RWPE1 (cell line): ENCODE measurements at places on chromosomes 4 and X.

DNA sequence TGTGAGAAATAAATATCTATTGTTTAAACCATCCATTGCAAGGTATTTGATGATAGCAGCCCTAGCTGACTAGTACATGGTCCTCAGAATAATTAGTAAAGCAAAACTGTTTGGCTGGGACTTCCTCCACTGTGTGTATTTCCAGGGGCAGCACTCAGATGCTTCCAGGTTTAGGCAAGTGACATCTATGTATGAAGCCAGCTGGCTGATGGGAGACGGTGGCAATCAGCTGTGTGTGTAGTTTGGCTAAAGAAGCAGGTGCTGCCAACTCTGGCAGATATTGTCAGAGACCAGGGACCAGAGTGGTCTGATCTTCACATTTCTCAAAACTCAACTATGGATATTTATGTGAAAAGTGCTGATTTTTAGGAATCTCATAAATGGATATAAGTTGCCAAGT lies 19.1 kb downstream of the HS3ST1 start:
- DNase-seq: no peak

GRCh38 chr4:113677325-113677724 lies 84.2 kb downstream of the CAMK2D start:
- no peak for DNase-seq

DNA sequence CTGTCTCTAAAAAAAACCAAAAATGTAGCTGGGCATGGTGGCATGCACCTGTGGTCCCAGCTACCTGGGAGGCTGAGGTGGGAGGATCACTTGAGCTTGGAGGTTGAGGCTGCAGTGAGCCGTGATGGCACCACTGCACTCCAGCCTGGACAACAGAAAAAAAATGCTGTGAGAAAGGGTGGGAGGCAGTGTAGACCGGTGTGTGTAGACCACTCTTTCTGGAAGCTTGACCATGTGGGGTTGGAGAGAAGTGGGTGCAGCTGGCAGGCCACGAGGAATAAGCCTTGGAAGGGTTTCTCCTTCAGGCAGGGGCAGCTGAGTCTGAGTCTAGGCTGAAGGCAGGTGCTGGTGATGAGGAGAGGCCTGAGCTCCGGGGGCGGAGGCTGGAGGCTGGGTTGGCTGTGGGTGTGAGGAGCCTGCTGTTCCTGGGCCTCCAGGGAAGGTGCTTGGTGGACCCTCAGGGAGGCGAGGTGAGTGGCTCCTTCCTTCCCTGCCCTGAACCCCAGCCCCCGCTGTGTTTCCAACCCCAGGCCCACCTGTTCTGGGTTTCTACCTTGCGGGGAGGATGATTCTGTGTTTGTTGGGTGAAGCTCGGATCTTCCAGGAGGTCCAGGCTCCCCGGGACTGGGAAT lies 9.3 kb upstream of the TBC1D14 start:
- no peak for DNase-seq

DNA sequence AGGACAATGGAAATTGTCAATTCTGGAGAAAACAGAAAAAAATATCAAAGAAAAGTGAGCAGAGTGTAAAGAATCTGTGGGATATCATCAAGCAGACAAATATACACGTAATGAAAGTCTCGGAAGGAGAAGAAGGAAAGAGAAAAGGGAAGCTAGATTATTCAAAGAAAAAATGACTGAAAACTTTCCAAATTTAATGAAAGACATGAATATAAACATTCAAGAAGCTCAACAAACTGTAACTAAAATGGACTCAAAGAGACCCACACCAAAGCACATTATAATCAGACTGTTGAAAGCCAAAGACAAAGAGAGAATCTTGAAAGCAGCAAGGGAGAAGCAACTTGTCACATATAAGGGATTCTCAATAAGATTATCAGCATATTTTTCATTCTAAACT lies 28.3 kb downstream of the PARM1 start:
- no peak for DNase-seq

DNA sequence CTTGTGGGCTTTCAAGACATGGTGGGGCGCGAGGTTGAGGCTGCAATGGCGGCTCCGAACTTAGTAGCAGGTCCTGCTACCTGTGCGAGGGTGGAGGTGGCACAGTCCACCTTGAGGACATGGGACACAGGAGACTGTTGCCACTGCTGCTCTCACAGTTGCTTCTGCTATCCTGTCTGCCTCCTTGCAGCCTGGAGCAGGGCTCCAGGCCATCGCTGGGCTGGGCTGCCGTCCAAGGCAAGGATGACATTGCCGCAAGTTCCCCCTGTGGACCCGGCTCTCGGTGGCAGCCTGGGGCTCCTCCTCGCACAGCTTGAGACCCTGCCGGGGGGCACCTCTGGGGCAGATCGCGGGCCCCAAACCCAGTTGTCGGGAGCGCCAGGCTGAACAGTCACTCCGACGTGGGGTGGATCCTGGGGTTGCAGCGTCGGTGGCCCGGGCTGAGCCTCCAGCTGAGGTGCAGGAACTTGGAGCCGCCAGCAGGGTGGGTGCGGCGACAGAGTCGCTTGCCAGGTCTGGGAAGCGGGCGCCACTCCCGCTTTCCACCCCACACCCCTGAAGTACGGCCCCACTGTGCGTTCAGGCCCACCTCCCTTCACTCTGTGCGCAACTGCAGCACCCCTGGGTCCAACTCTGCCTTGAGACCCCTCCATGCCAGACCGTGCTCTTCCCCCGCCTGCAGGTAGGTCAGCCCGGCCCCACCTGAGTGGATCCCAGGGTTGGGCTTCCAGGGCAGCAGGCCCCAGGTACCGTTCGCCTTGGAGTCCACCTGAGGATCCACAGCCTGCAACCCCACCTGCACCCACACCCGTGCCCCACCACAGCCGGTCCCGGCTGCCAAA lies 192.7 kb upstream of the NUDT6 start:
- DNase-seq: no peak

- no peak for DNase-seq
These were observed 1.1 kb downstream of the SORBS2 start for GRCh38 chr4:185810746-185811508.

- peak; percentile 38 for DNase-seq
These were observed 506.9 kb upstream of the PCDH10 start for GRCh38 chr4:132642016-132642817.

GRCh38 chr4:110867981-110868720 lies 245.3 kb upstream of the PITX2 start:
- DNase-seq: no peak

DNA sequence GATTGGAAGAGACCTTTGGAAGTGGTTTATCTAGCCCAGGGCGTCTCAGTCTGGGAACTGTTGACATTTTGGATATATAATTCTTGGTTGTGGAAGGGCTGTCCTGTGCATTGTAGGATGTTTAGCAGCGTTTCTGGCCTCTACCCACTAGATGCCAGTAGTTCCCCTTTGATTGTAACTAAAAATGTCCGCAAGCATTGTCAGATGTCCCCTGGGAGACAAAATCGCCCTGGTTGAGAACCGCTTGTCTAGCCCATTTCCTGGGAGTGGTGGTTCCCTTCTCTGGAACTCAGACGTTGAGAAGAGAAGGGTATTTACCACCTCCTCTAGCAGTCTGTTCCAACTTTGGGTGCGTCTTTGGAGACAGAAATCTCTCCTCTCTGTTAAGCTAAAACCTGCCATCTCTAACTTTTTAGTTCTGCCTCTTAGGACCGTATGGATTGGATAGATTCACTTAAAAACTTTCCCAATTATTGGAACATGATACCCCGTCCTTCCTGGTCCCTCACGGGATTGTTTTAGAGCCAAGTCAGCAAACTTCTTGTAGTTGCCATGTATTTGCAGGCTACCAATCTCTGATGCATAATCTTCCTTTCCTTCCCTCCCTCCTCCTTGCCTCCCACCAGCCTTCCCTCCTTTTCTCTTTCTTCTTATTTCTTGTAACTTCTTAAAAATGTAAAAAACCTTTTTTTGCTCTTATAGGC lies 13.9 kb downstream of the TMEM165 start:
- DNase-seq: no peak

DNA sequence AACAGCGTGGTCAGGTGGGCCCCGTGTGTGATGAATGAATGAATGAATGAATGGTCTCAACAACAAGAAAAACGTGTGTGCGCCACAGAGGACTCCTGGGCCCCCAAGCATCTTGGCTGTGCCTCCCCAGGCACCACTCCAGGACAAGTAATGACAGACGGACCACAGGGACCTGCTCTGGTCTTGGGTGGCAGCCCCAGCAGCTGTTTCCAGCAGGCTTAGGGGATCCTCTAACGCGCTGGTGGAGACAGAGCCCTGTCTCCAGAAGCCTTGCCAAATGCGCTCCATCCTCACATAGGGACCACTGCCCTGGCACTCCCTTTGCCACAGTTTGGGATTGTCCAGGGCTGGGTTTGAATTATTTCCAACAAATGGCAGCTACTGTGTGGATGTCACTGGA lies 39.1 kb downstream of the PSAPL1 start:
- DNase-seq: no peak

DNA sequence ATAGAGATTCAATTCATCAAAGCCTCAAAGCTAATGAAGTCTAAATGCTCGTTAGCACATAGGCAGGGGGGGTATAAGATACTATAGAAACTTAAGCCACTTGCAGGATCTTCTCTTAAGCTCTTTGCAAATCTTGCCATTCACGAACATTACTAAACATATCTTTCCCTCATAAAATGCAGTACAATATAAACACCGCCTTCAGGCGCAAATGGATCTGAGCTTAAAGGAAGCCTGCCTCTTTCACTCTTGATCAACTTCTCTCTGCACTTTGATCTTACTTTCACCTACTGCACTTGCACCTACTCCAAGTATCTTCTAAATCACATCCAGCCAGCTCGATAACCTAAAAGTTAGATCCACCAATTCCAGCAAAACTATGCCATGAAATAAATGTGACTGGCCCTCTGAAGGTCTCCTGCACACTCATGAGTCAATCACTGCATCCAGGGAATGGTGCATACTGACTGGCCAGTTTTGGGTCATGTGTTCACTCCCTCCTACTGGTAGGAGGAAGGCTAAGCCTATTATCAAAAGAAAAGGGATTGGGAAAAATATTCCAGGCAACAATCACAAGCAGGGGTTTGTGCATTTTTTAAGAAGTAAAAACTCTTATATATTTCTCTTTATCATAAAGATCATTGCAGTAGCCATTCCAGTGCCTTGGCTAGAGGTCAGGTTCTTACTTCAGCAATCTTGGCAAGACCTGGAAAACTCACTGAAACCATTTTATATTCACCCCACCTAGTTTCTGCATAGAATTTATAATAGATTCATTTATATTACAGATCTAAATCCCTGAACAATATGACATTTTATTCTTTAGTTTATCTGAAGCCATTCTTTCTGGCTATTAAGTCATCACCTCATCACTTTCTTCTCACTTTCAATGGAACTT lies 222.0 kb downstream of the PPP3CA start:
- no peak for DNase-seq

DNA sequence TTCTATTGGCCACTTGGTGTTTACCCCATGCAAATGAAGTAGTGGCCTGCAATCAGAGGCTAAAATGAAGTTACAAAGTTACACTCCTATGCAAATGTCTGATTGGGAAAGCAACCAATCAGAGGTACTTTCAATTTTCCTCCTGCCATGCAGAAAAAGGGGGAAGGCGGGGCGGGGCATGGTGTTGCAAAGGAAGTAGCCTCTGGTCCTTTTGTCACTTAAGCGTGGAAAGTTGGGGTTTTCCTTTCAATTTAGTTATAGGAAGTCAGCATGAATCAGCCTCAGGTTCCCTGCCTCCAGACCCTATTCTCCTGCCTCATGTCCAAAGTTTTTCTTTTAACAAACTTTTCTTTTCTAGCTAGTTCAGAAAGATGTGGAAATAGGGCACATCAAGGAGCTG lies 69.3 kb downstream of the GPC4 start:
- no peak for DNase-seq

DNA sequence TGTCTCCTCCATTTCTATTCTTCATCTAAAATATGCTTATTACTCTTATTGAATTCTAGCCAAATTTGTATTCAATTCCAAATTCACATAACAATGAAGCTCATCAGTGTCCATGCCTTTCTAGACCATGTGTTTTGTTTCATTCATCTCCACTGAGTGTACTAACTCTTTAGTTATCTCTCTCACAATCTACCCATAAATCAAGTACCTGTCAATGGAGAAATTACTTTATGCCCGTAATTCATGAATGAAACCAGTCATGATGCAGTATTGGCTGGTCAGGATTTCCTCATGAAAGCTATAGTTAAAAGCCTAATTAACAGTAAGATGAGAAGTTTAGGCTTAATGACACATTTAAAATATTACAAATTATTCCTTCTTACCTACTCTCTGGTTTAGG lies 12.2 kb upstream of the TMPRSS11F start:
- no peak for DNase-seq

- DNase-seq: no peak
These were observed 167.0 kb upstream of the CASK start for GRCh38 chrX:42090395-42090794.

GRCh38 chrX:44006081-44006480 lies 32.9 kb upstream of the NDP start:
- DNase-seq: no peak

DNA sequence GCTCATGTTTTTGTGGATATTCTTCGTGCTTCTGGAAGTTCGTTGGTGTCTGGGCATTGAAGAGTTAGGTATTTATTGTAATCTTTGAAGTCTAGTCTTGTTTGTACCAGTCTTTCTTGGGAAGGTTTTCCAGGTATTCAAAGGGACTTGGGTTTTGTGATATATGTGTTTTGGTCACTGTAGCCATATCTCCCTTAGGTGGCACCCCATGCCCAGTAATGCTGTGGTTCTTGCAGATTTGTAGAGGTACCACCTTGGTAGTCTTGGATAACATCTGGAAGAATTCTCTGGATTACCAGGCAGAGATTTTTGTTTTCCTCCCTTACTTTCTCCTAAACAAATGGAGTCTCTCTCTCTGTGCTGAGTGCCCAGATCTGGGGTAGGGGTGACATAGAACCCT lies 184.1 kb downstream of the TEX13C start:
- no peak for DNase-seq

- DNase-seq: no peak
These were observed 238.8 kb downstream of the ANK2 start for GRCh38 chr4:113288257-113288656.

- DNase-seq: no peak
These were observed 201.7 kb downstream of the SPRY1 start for GRCh38 chr4:123598331-123598730.

- DNase-seq: no peak
These were observed 274.4 kb upstream of the VCX start for GRCh38 chrX:7568597-7568996.

DNA sequence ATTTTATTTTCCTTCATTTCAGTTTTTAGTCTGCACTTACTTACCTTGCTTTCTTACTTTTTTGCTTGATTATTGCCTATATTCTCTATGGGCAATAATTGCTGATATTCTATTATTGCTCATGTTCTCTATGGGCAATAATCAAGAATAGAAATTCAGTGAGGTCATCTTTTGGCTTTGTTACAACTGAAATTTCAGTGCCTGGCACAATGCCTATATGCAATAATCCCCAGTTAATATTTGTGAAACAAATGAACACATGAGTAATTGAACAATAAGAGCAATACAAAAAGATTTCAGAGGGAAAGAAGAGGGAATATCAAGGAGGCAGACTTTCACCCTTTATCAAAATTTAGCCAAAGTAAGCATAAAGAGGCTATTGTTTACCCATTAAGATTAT lies 48.6 kb upstream of the ARSJ start:
- peak; percentile 11 for DNase-seq

- DNase-seq: no peak
These were observed 147.6 kb upstream of the TBC1D9 start for GRCh38 chr4:140903522-140904475.

GRCh38 chr4:87073199-87074120 lies 138.6 kb downstream of the AFF1 start:
- DNase-seq: no peak

GRCh38 chr4:39961311-39961877 lies 16.3 kb downstream of the PDS5A start:
- no peak for DNase-seq
